ENCODE measurements at places on chromosomes 5 and 9.

- peak; percentile 33 for DNase-seq
Observed at GRCh38 chr5:154756009-154756867, 1.1 kb downstream of the LARP1 start.

DNA sequence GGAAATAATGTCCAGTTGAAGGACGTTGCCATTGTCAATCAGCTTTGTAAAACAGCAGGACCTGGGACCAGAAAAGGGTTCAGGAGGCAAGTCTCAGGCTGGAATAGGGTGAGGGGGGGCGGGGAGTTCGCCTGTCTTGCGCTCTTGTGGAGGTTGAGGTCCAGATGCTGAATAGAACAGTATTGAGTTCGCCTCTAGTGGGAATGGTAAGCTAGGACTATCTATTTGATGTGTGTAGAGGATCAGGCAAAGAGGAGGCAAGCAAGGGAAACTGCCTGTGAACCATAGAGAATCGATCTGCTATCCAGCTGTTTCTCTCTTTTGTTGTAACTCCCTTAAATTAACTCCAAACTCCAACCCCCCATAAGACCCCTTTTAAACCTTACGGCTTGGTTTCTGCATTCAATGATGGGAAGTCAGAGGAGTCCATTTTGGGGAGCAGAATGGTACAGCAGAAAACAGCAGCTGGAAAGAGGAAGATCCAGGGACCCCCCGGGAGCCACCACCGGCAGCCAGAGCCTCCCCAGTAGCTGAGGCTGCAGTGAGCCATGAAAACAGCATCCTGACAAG is 133.7 kb downstream of the SLC28A3 start:
- DNase-seq = no peak

- no peak for DNase-seq
Observed at GRCh38 chr5:42274913-42275312, 148.3 kb upstream of the GHR start.

- no peak for DNase-seq
Observed at GRCh38 chr9:111516061-111516465, 8.9 kb upstream of the ZNF483 start.

- DNase-seq = no peak
Observed at GRCh38 chr5:167361795-167362194, 929.6 kb upstream of the WWC1 start.

- no peak for DNase-seq
Observed at GRCh38 chr5:107806271-107806670, 135.5 kb upstream of the EFNA5 start.

Data from NCI-H510A (cell line).